Activated naive CD8-positive, alpha-beta T cell treated with anti-CD3 and anti-CD28 coated beads, Interleukin-2, amount 10 ng/mL, durations not matched to agents 7 days and 5 days (primary cell): ENCODE measurements at places on chromosomes 6 and 20. TPM values are rescaled to one million over a fixed set of nuclear protein-coding genes. Genes with fewer than 3 reads are reported as not detected.

DNA sequence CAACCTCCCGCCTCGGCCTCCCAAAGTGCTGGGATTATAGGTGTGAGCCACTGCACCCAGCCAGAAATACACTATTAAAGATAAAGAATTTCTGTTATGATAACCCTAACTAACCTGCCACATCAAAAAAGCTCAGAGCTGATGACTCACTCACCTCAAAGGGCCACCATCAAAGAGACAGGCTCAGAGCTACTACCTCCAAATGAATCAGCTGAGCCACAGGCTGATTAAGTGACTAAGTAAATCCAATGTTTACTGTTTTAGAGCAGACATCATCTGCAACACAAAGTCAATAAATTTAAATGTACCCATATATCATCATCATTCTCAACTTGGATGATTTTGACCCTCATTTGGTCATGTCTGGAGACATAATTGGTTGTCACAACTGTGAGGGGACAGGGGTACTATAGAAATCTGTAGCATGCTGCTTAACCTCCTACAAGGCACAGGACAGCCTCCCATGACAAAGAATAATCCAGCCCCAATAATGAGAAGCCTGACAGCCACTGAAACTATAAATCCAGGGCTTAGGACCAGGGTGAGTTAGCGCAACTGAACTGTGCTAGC, 106.5 kb downstream of the ATP9A start:
- no peak for DNase-seq

DNA sequence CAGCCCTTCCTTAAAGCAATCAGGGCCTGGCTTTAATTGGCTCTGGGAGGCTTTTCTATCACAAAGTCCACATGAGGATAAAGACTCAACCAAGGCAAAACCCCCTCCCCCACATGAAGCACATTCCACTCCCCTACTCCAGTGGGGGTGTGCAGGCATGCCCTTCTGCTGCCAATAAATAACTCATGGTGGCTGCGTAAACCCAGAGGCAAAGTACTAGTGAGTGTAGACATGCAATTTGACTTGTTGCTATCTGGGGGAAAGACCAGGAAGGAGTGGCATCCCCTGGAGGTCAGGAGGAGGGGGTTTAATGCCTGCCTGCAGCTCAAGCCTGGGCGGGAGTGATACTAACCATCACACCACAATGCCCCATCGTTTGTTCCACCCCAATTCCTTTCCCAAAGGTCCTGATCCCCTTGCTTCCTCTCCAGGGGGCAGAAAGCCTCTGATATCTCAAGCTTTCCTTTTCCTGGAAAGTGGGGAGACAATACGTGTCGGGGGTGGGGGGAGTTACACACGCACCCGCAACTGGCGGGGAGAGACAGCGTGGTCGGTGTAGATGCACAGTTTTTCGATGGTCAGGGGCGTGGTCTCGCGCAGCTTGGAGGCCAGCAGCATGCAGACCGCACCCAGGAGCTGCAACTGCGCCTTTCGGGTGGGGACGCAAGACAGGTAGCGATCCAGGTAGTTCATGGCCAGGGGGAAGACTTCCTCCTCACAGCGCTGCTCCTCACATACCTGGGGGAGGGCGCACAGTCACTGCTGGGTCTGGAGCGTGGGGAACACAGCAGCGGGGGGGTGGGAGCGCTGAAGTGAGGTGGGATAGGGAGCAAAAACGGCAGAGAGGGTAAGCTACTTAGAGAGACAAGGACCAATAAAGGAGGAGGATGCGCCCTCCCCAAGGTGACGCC, 1.5 kb downstream of the CCND3 start:
- DNase-seq: peak; percentile 67

GRCh38 chr6:37628611-37629320, 68.9 kb downstream of the MDGA1 start:
- no peak for DNase-seq

DNA sequence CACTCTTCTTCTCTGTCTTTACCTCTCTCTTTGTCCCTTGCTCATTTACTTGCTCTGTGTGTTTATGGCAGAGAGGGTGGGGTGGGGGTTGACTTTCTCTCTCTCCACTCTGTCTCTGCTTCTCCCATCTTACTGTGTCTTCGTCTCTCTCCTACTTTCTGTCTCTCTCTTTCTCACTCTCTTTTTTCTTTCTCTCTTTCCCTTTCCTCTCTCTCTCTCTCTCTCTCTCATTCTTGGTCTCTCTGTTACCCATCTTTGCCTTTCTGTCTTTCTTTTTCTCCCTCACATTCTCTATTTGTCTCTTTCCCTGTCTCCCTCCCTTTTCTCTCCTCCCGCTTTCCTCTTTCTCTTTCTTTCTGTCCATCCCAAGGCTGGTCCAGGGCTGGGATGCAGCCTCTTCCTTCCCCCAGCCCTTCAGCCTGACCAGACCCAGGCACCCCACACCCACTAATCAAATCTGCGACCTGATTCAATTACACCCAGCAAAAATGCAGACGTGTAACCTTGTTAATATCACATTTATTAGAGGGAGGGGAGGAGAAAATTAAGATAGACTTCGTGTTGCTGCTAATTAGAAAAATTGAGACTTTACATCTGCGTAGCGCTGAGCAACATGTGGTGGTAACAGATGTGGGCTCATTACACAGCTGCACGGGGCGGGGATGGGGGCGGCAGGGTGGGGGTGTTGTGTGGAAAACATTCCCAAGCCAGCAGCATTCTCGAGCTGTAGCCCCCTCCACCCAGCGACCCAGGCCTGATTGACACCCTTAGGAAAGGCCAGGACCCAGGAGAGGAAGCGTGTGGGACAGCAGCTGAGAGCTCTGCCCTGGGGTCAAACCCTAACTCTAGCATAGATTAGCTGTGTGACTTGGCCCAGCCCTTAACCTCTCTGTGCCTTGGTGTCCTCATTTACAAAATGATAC, 124.9 kb upstream of the MAFB start:
- DNase-seq: no peak

DNA sequence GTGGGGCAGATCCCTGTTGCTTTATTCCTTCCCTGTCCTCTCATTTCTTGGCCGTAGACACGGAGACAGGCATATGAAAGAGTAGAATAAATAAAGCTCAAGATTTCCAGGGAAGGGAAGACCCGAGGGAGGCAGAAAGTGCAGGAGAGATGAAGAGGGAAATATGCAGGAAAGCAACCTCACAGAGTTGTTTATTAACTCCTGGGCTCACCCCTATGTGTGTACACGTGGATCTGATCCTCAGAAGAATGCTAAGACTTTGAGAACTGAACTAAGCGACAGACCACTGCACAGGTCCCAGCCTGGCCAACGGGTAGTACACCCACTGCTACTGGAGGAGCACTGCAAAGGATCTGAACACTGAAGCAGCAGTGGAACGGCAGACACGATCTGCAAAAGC, 156.2 kb downstream of the KIF16B start:
- DNase-seq: no peak

MAPK14 gene
- total RNA-seq: 62.2 TPM

- DNase-seq: no peak
Observed at GRCh38 chr20:11796026-11796425, 121.7 kb upstream of the BTBD3 start.

CEP85L gene
- 48.9 TPM for total RNA-seq

ARMC12 gene
- total RNA-seq: 0.85 TPM

DNA sequence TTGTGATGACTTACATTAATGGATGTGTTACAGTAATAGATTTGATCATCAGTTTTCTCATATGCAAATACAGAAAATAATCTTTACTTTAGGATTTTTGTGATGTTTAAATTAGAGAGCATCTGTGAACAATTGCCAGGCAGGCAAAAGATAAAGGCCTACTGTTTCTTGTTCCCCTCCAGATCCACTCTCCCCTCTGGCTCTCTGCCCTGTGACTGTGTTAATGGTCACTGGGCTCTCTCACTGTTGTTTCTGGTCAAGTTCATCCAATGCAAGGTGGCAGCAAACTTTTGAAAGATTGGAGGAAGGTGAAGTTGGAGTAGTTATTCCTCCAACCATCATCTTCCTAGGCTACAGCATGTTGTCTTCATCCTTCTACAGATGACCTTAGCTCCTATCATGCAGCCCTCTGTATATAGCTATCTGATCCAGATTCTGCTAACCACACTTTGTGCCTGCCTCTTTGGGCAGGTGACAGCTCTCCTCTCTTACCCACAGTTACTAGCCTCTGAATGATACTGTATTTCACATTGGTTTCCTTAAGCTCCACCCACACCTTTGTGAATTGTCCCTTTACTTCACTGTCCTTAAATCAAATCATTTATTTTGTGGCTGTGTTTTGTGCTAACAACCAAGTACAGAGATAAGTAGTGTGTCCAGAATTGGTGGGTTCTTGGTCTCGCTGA, 48.9 kb upstream of the ARG1 start:
- no peak for DNase-seq

MEI4 gene
- total RNA-seq: not detected

DNA sequence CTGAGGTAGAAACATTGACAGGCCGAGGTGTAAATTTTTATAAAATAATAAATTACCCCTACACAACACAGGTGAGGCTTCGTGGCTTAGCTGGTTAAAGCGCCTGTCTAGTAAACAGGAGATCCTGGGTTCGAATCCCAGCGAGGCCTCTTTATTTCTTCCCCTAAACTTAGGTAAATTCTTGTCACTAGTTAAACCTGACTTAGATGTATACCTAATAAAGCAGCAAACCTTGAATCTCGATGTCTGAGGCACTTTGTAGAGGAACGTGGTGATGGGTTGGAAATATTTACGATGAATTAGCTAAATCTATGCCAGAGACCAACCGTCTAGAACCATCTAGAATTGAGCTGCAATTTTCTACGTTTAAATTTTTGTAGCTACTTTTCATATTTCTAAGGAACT, 185.6 kb downstream of the OR2B2 start:
- DNase-seq: no peak

GRCh38 chr6:135012764-135013163, 41.9 kb downstream of the HBS1L start:
- DNase-seq: no peak

GRCh38 chr20:16283978-16284377, 289.3 kb downstream of the KIF16B start:
- DNase-seq: no peak

DNAH8 gene
- 0.11 TPM for total RNA-seq

SCGN gene
- total RNA-seq: not detected

SLC24A3 gene
- not detected for total RNA-seq

GRCh38 chr20:32385541-32385940, 27.4 kb downstream of the ASXL1 start:
- DNase-seq: no peak

DNA sequence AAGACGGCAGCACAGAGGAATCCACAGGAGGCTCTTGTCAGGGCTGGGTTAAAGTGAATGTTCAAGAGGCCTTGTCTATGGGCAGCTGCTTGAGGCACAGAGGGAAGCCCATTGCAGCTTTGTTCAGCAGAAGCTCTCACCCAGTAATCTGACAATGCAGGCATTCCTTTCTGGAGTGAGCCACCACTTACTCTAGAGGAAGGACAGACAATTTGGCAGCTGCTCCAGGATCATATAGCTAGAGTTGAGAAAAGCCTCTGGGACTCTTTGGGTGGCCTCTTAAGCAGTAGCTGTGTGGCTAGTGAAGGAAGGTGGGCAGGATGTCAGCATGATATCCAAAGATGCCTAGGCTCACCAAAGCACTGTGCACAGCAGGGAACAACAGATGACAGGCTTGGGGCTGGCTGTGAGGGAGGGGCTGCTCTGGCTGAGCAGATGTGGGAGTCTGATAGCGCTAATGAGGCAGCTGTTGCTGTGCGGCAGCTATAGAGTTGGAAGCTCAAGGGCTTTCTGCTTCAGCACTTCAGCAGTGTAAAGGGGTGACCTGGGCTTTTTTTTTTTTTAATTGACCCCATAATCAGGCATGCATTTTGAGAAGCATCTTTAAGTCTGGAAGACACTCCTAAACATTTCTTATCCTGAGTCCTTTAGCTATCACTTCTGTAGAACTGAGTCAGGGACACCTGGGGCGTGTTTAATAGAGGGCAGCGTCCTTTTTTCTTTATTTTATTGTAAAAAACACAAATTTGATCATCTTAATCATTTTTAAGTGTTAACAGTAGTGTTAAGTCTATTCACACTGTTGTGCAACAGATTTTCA, 27.2 kb downstream of the CMTR1 start:
- no peak for DNase-seq

DCDC2 gene
- total RNA-seq: not detected

- no peak for DNase-seq
Observed at GRCh38 chr20:54698373-54698772, 223.0 kb downstream of the DOK5 start.

DDO gene
- not detected for total RNA-seq

DNA sequence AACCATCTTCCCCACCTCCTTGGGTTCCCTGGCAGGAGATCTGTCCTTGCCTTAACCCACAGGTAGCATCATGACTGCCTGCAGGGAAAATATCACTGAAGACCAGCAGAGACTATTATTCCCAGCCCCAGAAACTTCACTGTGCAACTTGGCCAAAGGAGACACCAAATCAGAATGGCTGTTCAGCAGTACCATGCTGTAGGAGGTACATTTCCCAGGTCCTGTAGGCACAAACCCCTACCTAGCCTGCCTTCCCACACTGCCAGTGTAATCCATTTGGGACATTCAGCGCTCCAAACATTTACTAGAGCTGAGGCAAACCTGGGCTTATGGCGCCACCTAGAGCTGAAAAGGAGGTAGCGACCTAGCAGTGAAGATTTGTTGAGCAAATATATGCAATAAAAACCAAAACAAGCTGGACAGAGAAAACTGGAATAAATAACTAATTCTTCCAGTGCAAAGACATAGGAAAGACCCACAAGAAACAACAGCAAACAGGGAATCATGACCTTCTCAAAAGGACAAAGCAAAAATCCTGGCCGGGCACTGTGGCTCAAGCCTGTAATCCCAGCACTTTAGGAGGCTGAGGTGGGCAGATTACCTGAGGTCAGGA, 60.3 kb downstream of the VTA1 start:
- DNase-seq: peak; percentile 29

CNKSR3 gene
- total RNA-seq: not detected

PPIL4 gene
- 24.9 TPM for total RNA-seq

GRCh38 chr6:108944071-108944470, 95.8 kb downstream of the ARMC2 start:
- no peak for DNase-seq

GRCh38 chr6:90375681-90376439, 79.2 kb upstream of the BACH2 start:
- no peak for DNase-seq

DNA sequence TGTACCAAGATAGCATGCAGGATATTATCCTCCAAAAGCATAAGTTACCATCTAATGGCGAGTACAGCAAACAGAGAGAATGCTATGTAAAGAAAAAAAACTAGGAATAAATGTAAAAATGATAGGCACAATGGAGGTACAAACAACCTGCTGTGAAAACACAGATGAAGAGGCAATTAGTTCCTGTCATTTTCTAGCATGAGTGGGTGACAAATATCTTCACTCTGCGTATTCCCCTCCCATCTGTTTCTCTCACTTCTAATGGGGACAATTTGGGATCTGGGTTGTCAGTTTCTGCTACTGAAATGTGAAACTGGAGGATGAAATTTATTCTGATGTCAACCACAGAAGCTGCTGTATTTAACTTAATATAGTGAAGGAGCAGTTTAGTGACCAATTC, 11.7 kb upstream of the PTPRK start:
- DNase-seq: no peak

DNA sequence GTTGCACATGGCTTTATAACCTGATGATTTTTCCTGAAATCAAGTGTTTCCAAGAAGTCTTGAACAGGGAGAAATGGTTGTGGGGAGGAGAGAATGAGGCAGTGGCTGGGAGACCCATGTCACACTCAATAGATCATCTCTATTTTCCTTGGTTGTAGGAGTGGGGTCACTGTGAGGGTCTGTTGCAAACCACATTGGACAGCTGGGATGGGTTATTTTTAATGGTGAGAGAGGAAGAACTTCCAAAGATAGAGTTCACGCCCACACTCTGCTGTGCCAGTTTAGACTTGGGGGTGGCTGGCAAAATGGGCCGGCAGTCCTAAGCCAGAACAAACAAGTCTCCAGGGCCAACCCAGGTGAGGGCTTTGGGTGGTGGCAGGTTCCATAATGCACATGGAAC, 276.4 kb upstream of the PRND start:
- no peak for DNase-seq

OXT gene
- 0.68 TPM for total RNA-seq
